ENCODE measurements at places on chromosomes 1 and 21. TPM values are rescaled to one million over a fixed set of nuclear protein-coding genes. Genes with fewer than 3 reads are reported as not detected.

Gene C1orf21
- total RNA-seq: 5.7 TPM

Gene PGBD5
- 0.42 TPM for total RNA-seq

Gene RABGGTB
- total RNA-seq: 65.8 TPM

Gene ADGRL4
- not detected for total RNA-seq

Gene KLHL20
- total RNA-seq: 12.3 TPM

Gene UCHL5
- 43.5 TPM for total RNA-seq

Gene DNAI4
- total RNA-seq: 0.55 TPM

Gene FMOD
- total RNA-seq: 0.21 TPM

Gene SIM2
- 9.2 TPM for total RNA-seq

Gene RNF186
- total RNA-seq: not detected

Gene RNU5D-1
- not detected for total RNA-seq

Gene CYP4A22
- total RNA-seq: not detected

Gene ADGRB2
- total RNA-seq: 5.9 TPM

Gene DCST2
- total RNA-seq: 0.72 TPM

Gene KRTAP11-1
- total RNA-seq: not detected

Gene SPRR2A
- total RNA-seq: not detected

Gene S100A12
- total RNA-seq: not detected

Gene S100A7A
- total RNA-seq: not detected

Gene OR2L13
- not detected for total RNA-seq

Gene FAM78B
- 0.31 TPM for total RNA-seq

Gene VAMP4
- total RNA-seq: 4.7 TPM

Gene SH2D5
- total RNA-seq: 17.6 TPM

Gene OR2T33
- not detected for total RNA-seq

Gene SOX13
- total RNA-seq: 19.0 TPM

Data from A549 treated with ZK216348 at 1 μM for 4 hours (cell line).